ENCODE measurements at places on chromosomes 16 and 17.
A peak's percentile ranks its signal among the peaks of the same experiment; 100 is the strongest.

DNA sequence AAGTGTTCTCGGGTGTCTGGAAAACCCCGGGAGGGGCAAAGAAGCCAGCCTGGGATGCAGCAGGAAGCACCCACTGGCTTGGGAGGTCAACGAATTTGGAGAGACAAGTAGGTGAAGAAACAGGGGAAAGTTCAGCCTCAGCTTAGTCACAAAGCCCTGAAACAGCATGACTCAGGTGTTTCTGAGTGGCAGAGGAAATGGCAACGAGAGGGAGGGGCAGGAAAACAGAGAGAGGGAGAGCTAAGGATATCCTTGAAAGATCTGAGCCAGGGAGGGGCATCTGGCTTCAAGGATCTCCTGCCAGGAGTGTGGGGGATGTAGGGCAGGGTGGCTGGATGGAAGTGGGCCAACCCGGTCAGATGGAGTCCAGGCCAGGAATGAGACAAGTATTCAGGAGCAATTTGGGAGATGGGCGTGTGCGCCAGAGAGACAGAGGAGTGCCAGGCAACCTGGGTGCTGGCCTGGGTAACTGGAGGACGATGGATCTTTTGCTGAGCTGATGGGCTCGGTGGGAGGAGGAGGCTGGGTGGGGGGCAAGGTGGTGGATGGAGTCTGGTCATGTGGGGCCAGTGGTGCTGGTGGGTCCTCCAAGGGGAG is 27.2 kb downstream of the ABCC3 start:
- no peak for DNase-seq

GRCh38 chr16:28573738-28574718 is 20.3 kb downstream of the SGF29 start:
- DNase-seq = no peak

- DNase-seq = no peak
These were observed 11.2 kb downstream of the EPN2 start for GRCh38 chr17:19248151-19248927.

DNA sequence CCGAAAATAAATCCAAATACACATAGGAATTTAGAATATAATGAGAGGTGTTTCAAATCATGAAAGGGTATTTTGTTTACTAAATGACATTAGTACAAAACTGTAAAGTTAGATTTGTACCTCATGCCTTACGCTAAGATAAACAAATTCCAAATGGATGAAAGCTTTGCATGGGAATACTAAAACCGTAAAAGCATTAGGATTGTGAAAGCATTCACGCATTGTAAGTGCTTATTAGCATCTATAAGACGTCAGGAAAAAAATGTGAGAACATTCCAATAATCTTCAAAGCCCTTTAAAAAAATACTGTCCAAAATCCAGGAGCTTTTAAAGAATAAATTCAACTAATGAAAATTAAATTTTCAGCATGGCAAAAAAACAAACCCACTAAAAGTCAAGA is 24.8 kb upstream of the ALOX15 start:
- no peak for DNase-seq

- DNase-seq = no peak
These were observed 351.7 kb downstream of the FOXL1 start for GRCh38 chr16:86930001-86930400.

DNA sequence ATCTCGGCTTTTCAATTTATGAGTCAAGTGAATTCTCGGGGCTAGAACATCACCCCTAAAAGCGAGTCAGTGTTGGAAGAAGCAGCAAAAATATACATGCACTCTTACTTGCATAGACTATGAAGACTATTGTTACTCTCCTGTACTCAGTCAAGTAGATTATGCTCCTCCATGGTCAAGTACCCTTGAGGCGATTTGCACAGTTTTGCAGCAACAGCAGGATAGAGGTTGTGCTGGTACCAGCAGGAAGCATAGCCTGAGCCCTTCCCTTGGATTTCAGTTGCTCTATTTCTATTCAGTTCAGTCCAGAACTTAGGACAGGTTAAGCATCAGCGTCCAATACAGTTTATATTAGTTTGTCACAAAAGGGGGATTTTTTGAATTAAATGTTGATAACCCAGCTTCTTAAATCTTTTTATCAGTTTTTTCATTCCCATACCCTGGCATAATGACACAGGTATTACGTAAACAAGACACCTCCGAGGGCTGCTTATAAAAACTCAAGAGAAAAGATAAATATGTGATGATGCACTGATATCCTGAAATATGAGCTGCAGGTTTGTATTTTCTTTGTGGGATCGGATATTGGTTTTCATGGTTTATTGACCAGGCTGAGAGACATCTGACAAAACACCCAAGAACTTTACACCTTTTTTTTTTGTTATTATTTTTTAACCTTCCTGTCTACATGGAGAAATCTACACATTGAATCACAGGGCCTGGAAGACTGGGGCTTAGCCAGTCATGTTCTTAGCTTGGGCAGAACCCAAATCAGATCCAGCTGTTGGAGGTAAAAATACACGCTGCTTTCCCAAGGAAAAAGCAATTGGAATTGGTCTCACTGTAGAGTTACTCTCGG is 144.1 kb downstream of the PITPNC1 start:
- DNase-seq = no peak

- no peak for DNase-seq
These were observed 179.3 kb downstream of the SLC39A11 start for GRCh38 chr17:72913142-72913682.

- peak; percentile 55 for DNase-seq
These were observed 64.0 kb downstream of the MYO18A start for GRCh38 chr17:29115961-29116803.

GRCh38 chr16:4826526-4826925 is 20.6 kb downstream of the GLYR1 start:
- DNase-seq = no peak

DNA sequence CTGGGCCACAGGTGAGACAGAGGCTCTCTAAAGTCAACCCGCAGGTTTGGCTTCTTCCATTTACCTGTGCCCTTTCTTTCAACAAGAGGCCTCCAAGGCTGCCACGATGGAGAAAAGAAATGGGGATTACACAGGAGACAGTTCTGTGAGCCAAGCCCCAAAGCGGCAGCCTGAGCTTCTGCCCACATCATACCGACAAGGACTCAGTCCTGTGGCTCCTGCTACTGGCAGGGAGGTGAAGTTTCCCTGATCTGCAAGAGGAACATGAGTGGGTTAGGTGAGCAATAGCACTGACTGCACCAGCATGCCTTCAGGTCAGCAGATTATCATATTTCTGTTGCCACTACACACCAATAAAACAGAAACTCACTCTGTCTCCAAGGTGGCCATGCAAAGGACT is 800.0 kb downstream of the KCNJ18 start:
- no peak for DNase-seq

- DNase-seq = no peak
These were observed 318.8 kb downstream of the CDH13 start for GRCh38 chr16:82945420-82946101.

DNA sequence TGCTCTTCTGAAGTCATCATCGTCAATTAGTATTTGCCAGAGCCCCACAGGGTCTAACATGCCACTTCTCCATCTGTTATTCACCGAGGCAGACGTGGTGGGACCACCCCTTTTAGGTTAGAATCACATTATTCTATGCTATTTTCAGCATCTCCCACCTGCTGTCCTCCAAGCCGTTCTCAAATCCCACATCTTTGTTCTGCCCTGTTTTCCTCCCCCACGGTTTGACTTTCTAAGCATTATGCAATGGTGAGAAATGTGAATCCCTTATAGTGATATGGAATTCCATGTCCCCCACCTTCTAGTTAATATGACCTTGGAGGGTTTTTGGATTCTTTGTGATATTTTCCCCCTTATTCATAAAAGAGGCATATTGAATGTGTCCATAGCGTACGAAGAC is 634.1 kb upstream of the RBFOX1 start:
- no peak for DNase-seq

DNA sequence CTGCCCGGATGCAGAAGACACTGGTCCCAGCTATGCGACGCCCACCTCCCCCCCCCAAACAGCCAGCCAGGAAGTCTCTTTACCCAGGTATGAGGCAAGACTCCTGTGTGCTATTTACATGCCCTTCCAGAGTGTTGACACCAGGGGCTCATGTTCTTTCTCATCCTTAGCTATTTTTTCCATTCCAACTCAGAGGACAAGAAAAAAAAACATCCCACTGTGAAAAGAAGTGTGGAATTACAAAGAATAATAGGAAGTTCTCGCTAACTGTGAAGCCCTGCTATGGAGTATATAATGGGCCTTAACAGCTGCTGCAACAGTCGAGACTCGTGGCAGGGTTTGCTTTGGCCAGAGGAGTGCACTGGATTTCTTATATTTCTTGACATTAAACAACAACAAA is 584.9 kb downstream of the CDH13 start:
- DNase-seq = no peak

- DNase-seq = no peak
These were observed 59.0 kb upstream of the MED9 start for GRCh38 chr17:17417718-17418181.

- DNase-seq = no peak
These were observed 2.9 kb downstream of the MRPL27 start for GRCh38 chr17:50370052-50370451.

GRCh38 chr17:42678951-42679491 is 2.2 kb upstream of the PLEKHH3 start:
- DNase-seq = peak; percentile 54

DNA sequence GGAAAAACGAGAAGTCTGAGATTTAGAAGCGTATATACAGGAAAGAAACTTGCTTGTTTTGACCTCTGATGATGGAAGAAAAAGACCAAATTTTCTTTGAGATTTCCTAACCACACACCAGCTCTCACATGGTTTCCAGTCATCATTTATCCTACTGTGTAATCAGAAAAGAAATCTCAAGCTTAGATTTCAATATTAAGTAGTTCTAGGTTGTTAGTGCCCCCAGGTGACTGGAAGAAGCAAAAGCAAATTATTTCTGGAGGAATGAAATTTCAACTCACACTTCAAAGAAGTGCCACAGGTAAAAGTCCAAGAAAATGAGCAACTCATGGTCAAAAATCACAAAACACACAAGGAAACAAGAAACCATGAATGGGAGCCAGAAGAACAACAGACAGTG is 51.8 kb upstream of the KDM6B start:
- no peak for DNase-seq

DNA sequence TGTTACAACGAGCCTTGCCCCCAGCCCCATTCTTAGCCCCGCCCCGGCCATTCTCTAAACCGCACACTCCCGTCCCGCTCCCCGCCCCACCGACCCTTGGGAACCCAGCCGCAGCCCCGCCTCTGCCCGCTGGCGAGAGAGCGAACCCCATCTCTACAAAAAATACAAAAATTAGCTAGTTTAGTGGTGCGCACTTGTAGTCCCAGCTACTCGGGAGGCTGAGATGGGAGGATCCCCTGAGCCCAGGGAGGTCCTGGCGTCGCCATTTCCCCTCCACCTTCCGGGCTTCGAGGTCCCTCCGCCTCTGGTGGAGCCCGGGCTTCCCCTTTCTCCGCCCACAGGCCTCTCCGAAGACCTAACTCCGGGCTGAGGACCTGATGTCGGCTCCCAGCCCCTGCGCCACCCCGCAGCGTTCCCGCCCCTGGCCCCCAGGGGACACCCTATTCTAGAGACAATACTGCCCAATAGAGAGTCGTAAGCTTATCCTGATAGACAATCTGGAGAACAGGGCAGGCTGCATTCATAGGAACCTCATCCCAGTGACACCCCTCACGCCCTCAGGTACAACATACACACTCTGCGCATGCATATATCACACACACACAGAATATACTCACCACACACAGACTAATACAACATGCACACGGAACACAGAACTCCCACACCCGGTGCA is 480 bp upstream of the PROCA1 start:
- peak; percentile 74 for DNase-seq

GRCh38 chr17:10019941-10020451 is 114.9 kb upstream of the RCVRN start:
- DNase-seq = no peak

Data from CD4-positive, alpha-beta T cell treated with Interleukin-17A for 4 hours (primary cell).